ENCODE measurements at places on chromosomes 2 and 18.

DNA sequence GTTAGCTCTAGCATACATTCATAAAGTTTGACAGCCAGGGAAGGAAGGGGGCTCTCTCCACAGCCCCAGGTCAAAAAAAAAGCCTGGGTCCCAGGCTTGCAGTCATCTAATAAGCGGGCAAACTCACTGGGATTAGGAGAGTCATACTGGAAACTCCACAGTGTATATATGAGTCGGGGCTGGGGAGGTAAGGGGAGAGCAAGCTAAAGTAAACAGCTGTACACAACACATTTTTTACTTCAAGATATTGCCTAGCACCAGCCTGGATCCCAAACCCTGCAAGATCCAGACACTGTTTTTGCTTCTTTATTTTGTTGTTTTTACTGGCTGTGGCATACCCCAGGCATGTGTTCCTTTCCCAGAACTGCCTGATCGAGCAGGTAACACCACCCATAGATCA is 291.3 kb upstream of the TANK start:
- no peak for DNase-seq

DNA sequence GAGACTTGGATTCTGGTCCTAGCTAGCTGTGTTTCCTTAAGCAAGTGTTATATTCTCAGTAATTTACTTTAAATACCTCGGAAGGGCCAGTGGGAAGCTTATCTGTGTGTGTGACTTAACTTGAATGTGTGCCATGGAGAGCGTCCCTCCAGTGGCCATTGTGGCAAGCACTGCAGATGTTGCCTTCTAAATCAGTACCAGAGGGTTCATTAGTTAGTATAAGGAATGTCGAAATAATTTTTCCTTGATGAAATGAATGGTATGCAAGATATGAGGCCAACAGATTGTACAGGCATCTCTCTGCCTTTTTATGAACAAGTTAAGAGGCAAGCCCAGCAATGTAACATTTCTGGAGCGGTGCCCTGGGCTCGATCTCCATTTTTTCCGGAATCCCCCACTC is 52.0 kb downstream of the FBXO36 start:
- DNase-seq: no peak

DNA sequence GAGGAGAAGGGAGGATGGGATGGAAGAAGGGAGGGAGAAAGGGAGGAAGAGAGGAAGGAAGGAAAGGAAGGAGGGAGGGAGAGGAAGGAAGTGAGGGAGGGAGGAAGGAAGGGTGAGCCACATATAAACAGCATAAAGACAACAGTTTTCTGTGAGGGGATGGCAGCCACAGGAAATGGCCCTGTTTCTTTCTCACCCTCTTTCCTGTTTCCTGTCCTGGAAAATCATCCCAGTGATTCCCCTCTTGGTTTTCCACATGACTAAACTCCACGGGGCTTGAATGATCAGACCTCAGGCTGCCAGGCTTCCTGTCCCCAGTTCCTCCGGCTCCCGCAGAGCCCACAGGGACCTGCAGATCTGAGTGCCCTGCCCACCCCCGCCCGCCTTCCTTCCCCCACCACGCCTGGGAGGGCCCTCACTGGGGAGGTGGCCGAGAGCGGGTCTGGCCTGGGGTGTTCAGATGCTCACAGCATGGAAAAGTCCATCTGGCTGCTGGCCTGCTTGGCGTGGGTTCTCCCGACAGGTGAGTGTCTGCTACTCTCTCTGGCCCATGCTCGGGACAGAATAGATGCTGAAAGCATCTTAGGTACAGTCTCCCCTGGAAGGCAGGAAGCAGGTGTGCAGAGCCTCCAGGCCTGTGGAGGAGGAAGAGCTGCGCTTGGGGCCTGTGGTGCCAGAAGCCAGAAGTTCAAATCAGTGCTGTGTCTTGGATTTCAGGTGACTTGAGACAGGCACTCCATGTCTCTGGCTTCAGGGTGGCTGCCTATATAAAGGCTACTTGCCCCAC is at the start of gene SIGLEC15:
Gene SIGLEC15 (plus strand): TSS at position 418 of the 787 bp plus-strand sequence. CDS start 54 bp downstream, at position 472.
- DNase-seq: no peak

GRCh38 chr2:12131975-12132374 is 385.5 kb downstream of the LPIN1 start:
- no peak for DNase-seq

DNA sequence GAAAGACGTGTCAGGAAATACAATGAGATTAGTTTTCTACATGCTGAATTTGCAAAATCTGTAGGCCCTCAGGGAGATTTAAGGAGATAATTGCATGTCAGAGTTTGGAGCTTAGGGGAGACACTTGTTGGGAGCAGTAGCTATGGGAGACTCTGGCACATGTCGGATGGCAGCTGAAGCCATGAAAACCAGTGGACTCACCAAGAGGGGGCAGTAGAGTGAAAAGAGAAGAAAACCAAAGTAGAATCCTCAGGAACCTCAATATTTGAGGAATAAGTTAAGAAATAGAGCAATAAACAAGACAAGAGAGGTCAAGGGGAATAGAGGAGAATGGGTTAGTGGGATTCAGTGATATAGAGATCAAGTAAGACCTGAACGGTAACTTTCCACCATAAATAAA is 24.8 kb downstream of the RUFY4 start:
- no peak for DNase-seq

DNA sequence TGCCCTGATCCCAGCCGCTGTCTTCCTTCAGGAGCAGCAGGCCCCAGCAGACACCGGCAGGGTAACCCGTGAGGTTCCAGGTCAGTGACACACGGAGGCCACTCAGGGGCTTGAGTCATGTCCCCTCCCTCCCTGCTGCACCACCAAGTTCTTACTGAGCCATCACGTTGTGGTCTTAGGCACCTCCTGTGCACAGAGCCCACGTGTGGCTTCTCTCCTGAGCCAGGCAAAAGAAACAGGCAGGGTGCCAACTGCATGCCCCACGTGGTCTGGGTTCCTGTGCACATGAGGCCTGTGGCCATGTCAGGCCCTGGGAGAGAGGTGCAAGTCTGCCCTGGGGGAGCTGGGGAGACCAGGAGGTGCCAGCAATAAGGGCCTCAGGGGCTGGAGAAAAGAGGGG is 264.8 kb downstream of the KLHL29 start:
- DNase-seq: no peak

DNA sequence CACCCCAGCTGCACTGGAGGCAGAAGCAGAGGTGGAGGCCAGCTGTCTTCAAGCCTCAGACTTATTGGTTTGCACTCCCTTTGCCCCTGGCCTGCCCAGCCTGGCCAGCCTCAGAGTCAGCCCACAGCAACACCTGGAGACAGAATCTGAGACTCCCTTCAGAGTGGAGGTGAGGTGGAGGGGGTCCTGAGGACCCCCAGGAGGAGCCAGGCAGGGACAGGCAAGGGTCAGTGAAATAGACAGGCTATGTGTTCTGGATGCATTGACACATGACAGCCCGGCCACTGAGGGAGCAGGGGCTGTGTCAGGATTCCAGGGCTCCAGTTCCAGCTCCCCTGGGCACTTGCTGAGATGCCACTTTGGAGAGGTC is 309.7 kb downstream of the MYCN start:
- no peak for DNase-seq

DNA sequence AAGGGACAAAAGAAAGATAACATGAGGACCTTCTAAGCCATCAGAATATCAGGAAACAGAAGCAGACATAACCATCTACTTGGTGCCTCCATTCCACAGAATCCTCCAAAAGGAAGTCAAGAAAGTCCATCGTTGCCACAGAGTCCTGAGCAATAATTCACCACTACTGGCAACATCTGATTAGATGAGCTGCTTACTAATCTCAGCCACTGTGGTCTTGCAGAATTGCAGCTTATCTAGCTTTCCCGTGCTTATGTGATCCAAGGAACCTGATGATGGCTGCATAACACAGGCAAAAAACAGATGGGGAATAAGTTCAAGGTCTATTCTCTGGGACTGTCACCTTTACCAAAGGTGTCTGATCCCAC is 278.5 kb downstream of the AFF3 start:
- DNase-seq: no peak

- no peak for DNase-seq
These were observed 1.1 kb upstream of the PPP3R1 start for GRCh38 chr2:68253219-68254068.

- DNase-seq: no peak
These were observed 848.0 kb upstream of the FAM98A start for GRCh38 chr2:34447097-34447496.

GRCh38 chr18:29523371-29523770 is 1346.4 kb upstream of the CDH2 start:
- DNase-seq: no peak

DNA sequence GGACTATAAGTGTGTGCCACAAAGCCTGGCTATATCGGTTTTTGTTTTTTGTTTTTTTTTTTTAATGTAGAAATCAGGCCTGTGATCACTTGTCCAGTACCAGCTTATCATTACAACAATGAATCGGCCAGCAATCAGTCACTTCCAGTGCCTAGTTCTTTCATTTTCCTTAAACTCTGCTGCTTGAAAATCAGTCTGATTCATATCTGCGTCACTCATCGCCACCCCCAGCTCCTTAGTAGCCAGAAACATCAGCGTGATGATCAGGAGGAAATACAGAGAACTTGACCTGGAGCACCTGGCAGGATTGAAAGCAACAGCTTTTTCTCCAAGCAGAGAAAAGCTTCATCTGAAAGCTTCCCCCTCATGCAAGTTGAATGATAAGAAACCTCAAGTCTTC is 75.4 kb downstream of the SPTBN1 start:
- DNase-seq: no peak

GRCh38 chr2:172726172-172726735 is 9.4 kb upstream of the RAPGEF4 start:
- no peak for DNase-seq

GRCh38 chr18:10477121-10477862 is 22.9 kb downstream of the APCDD1 start:
- DNase-seq: no peak

DNA sequence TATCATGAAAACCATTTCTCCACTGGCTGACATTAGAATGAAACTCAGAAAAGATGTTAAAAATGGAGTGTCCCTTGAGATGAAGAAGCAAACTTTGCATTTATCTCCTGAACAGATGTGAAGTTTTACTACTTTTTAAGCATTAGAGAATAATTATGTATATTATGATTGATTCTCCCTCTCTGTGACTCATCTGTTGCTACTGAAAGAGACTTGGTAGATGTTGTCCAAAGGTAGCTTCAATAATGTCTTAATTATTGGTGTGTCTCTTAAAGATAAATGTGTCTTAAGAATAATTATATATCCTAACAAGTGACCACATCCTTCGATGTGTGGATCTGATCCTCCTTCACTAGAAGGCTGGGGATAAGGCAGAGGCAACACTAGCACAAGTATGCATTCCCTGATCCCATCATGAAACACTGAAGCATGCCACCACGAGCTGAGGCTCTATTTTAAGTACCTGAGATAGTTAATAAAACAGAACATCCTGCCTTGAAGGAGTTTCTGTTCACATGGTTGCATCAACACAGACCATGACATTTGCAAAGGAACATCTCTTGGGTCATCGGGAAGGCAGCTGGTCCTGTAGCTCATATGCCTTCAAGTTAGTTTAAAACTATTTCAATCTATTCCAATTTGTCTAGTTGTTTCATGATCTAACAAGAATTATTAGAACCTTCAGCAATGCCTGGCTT is 15.5 kb downstream of the RND3 start:
- DNase-seq: no peak

DNA sequence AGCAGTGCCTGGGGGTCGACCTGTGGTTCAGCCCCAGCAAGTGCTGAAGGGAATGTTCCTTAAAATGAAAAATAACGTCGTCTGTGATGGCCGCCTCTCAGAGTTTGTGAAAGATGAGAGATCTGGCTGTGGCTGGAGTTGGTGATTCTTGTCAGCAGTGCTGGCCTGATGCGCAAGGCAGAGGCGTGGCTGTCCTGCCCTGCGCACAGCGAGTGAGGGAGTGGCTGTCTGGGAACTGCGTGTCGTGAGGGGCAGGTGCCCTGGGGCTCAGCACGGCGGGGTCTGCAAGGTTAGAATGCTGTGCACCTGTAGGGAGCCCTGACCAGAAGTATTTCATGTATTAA is 8.8 kb downstream of the NFATC1 start:
- DNase-seq: no peak

DNA sequence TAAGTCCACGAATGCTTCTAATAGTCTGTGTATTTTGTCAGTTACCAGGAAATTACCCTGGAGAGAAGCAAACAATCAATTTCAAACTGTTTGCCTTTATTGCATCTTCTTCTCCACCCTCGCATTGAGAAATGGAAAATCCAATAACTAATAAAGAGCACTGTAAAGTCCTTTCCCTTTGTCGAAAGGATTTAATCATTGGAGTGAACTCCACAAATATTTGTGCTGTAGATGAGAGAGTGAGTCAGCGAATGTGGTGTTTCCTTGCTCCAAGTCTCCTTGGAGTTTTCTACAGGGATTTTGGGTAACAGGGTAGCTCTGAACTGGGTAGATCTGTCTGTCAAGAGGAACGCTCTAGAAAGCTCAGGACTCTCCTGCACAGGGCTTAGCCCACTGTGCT is 240.2 kb downstream of the KCNS3 start:
- DNase-seq: no peak

GRCh38 chr2:106581755-106582147 is 94.6 kb downstream of the CD8B2 start:
- no peak for DNase-seq

- no peak for DNase-seq
These were observed 10.9 kb upstream of the PIEZO2 start for GRCh38 chr18:11160313-11160712.

DNA sequence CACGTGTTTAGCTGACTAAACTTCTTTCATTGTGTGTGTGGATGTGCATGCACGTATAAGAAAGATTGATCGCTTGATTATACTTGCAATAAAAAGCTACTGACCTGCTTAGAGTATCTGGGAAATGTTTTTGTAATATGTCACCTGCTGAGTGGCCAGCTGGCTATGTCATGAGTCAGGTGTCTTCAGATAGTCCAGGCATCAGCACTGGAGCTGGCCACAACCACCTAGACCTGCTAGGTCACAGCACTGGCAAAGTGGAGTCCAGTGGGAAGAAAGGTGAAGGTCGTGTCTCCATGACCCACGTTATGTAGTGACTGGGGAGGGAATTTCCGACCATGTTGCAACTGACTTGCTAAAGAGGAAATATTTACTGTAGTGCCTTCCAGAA is 147.0 kb downstream of the ESCO1 start:
- DNase-seq: no peak

GRCh38 chr2:211957799-211958198 is 580.8 kb downstream of the ERBB4 start:
- no peak for DNase-seq

- DNase-seq: no peak
These were observed 79.6 kb downstream of the LBH start for GRCh38 chr2:30310955-30311354.

DNA sequence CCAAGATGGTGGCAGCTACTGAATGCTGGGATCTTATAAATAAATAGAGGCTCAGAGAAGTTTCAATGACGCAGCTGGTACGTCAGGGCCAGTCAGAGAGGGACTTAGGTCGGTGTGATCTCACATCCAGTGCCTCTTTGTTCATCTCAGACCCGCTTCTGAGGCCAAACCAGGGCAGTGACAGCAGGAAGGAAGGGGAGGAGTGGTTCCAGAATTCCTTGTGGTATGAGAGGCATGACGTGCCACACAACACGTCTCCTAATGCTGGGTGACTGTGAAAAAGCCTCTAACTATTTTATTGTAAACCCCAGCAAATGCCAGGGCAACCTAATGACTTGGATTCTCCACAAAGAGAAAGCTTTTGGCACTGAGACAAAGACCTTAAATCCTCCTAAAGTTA is 423.3 kb downstream of the LPIN1 start:
- no peak for DNase-seq
